ENCODE measurements at places on chromosomes 7 and 10.

DNA sequence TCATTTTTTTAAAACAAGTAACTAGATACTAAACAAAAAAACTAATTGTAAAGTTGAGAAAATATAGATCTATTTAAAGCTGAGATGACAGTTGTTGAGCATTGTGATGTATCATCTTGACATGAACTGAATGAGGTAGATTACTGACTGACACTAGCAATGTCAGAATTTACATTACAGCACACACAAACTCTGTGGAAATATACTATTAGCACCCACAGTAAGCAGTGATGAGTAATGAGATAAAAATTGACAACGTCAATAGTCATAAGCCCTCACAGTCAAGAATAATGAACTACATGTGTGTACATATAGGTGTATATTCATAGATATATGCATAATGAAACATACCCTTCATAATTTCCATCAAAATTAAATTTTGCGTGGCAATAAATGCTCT lies 368.4 kb downstream of the TFEC start:
- H3K27ac ChIP-seq: no peak overlapping the region
- H3K4me1 ChIP-seq: no peaks in the 10 kb centered on the region
- no peak for DNase-seq

GRCh38 chr10:331186-331585 lies 195.9 kb downstream of the ZMYND11 start:
- H3K4me1 ChIP-seq: peaks cover 37% of the 10 kb centered on the region
- no peak overlapping the region for H3K4me3 ChIP-seq
- no peak overlapping the region for H3K27ac ChIP-seq
- H3K36me3 ChIP-seq: peaks cover 13% of the 10 kb centered on the region
- H3K27me3 ChIP-seq: no peaks in the 10 kb centered on the region

GRCh38 chr7:84568781-84569180 lies 374.2 kb upstream of the SEMA3A start:
- no peaks in the 10 kb centered on the region for H3K36me3 ChIP-seq
- no peak overlapping the region for H3K27ac ChIP-seq
- no peaks in the 10 kb centered on the region for H3K27me3 ChIP-seq
- H3K4me1 ChIP-seq: no peaks in the 10 kb centered on the region

- H3K4me1 ChIP-seq: peaks cover 44% of the 10 kb centered on the region
- H3K36me3 ChIP-seq: peaks cover 40% of the 10 kb centered on the region
- no peak for DNase-seq
- no peaks in the 10 kb centered on the region for H3K27me3 ChIP-seq
- H3K4me3 ChIP-seq: no peak overlapping the region
These were observed 25.2 kb downstream of the YWHAG start for GRCh38 chr7:76333511-76334101.

- no peak overlapping the region for H3K4me3 ChIP-seq
- H3K27me3 ChIP-seq: peaks cover 43% of the 10 kb centered on the region
- H3K27ac ChIP-seq: no peak overlapping the region
- no peak for DNase-seq
These were observed 71.0 kb upstream of the CHCHD3 start for GRCh38 chr7:133152875-133153274.

GRCh38 chr7:142566271-142566670 lies 183.0 kb upstream of the PRSS1 start:
- DNase-seq: no peak
- peaks cover 7% of the 10 kb centered on the region for H3K4me1 ChIP-seq
- H3K27ac ChIP-seq: no peak overlapping the region
- H3K27me3 ChIP-seq: no peaks in the 10 kb centered on the region

DNA sequence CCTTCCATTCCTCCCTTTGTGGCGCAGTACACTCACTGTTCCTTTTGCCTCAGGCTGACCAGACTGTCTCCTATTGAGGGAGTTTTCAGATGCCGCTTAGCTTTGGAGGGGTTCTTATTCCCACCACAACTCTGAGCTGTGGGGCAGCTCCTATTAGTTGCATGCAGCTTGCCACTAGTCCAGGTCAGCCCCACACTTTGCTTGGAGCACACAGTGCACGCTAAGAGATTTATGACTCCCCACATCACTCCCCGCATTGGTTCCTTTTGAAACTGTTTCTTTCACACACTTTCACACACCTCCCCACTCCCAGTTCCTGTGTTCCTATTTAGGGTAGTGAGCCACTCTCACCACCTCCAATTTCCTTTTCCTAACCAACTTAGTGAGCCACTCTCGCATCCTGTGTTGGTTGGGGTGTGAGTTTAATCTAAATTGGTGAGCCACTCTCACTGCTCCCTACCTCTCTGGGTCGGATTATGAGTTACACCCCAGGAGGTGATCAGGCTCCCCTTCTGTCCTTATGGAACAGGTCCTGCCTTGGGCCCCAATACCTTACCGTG lies 10.4 kb upstream of the ZNF485 start:
- H3K27ac ChIP-seq: peak overlapping the region; percentile 77
- peak overlapping the region; percentile 75 for H3K4me3 ChIP-seq
- peaks cover 3% of the 10 kb centered on the region for H3K36me3 ChIP-seq
- no peak for DNase-seq

DNA sequence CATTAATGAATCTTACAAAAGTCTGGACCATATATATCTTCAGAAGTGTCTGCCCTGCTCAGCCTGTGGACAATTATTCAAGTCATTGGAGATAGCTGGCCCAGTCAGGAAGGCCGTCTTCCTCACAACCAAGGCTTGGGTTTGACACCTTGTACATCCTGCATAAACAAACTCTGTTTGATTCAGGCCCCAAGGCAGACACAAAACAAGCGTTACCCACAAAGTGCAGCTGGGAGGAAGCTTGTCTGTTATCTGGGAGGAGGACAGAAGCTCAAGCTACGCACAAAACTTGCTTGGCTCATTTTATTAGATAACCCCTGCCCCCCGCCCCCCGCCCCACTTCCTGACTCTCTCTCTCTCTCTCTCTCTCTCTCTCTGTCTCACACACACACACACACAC lies 166.9 kb upstream of the WDR11 start:
- H3K4me3 ChIP-seq: no peak overlapping the region
- peaks cover 4% of the 10 kb centered on the region for H3K36me3 ChIP-seq
- DNase-seq: peak; percentile 23
- peaks cover 5% of the 10 kb centered on the region for H3K4me1 ChIP-seq

- no peaks in the 10 kb centered on the region for H3K4me1 ChIP-seq
- no peak overlapping the region for H3K4me3 ChIP-seq
- no peaks in the 10 kb centered on the region for H3K27me3 ChIP-seq
- H3K36me3 ChIP-seq: no peaks in the 10 kb centered on the region
- no peak overlapping the region for H3K27ac ChIP-seq
These were observed 191.2 kb downstream of the SORCS1 start for GRCh38 chr10:106973288-106973687.

GRCh38 chr7:2508327-2509215 lies 11.0 kb upstream of the LFNG start:
- peak; percentile 57 for DNase-seq
- peaks cover 49% of the 10 kb centered on the region for H3K4me1 ChIP-seq
- H3K27me3 ChIP-seq: no peaks in the 10 kb centered on the region
- peaks cover 8% of the 10 kb centered on the region for H3K36me3 ChIP-seq

- no peak overlapping the region for H3K27ac ChIP-seq
- no peaks in the 10 kb centered on the region for H3K27me3 ChIP-seq
- peaks cover 12% of the 10 kb centered on the region for H3K4me1 ChIP-seq
- H3K4me3 ChIP-seq: no peak overlapping the region
- no peaks in the 10 kb centered on the region for H3K36me3 ChIP-seq
These were observed 165.9 kb downstream of the PLXNA4 start for GRCh38 chr7:132410385-132410784.

DNA sequence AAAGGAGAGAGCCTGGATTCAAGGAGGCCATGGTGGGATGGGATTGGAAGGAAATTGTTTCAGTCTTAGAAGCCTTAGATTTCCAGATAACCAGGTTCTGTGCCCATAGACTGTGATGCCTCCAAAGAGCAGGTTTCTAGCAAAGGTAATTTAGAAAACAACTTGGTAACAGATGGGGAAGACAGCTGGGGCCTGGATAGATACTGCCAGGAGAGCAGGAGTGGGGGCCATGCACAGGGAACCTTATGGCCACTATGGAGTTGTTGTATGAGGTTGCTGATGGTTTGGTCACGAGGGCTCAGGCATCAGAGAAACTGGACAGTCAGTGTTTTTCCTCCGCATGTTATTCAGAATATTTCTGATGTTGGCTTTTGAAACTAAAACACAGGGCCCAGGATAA lies 901.9 kb downstream of the LRMDA start:
- no peaks in the 10 kb centered on the region for H3K27me3 ChIP-seq
- DNase-seq: no peak
- no peaks in the 10 kb centered on the region for H3K4me1 ChIP-seq
- H3K4me3 ChIP-seq: no peak overlapping the region

GRCh38 chr10:116098411-116099022 lies 174.5 kb downstream of the GFRA1 start:
- no peaks in the 10 kb centered on the region for H3K36me3 ChIP-seq
- no peaks in the 10 kb centered on the region for H3K4me1 ChIP-seq
- H3K27ac ChIP-seq: no peak overlapping the region
- no peaks in the 10 kb centered on the region for H3K27me3 ChIP-seq
- no peak overlapping the region for H3K4me3 ChIP-seq

DNA sequence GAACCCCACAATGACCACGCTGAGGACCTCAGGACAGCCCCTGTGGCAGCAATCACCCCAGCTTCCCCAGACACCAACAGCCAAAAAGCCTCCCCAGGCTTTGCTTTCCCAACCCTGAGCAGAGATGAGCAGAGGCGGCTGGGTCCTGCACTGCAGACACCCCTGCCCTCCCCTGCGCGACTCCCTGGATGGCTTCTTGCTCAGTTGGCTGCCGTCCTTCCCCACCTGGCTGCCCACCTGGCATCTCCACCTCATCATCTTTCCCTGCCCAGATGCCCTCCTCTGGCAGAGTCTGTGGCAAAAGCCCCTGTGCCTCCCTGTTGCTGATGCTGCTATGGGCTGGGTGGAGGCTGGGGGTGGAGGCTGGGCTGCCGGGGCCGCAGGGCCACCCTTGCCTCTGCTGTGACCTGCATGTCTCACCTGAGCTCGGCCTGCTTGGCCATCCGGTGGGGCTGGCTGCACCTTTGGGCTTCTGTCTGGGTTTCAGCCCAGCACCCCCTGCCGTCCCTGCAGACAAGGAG lies 567.7 kb downstream of the TCERG1L start:
- H3K4me3 ChIP-seq: no peak overlapping the region
- H3K27ac ChIP-seq: no peak overlapping the region

- H3K27ac ChIP-seq: no peak overlapping the region
- no peaks in the 10 kb centered on the region for H3K27me3 ChIP-seq
These were observed 1.2 kb downstream of the TMEM139 start for GRCh38 chr7:143285806-143286521.

DNA sequence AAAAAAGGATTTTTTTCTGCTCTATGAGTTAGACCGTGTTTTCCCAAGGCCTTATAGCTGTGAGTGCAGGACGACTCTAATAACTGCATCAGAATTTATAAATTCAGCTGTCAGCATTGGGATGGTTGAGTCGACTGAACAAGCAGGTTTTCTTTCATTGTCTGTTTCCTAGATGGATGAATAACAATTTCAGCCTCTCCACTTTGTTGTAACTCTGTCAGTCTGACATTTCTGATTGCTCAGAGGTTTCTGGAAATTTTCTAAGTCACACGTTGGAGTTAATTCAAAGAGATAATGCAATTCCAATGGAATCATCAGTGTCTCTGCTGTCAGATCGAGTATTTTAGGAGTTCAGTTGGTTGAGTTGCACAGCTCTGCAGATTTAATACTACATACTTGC lies 159.2 kb downstream of the CHN2 start:
- no peak for DNase-seq
- no peak overlapping the region for H3K4me3 ChIP-seq
- no peaks in the 10 kb centered on the region for H3K27me3 ChIP-seq
- H3K36me3 ChIP-seq: peaks cover 8% of the 10 kb centered on the region

- H3K27ac ChIP-seq: peak overlapping the region; percentile 46
- peaks cover 28% of the 10 kb centered on the region for H3K36me3 ChIP-seq
- no peak for DNase-seq
- H3K4me1 ChIP-seq: peaks cover 12% of the 10 kb centered on the region
- H3K4me3 ChIP-seq: no peak overlapping the region
- no peaks in the 10 kb centered on the region for H3K27me3 ChIP-seq
These were observed 3.7 kb upstream of the SPACDR start for GRCh38 chr7:100467638-100468373.

DNA sequence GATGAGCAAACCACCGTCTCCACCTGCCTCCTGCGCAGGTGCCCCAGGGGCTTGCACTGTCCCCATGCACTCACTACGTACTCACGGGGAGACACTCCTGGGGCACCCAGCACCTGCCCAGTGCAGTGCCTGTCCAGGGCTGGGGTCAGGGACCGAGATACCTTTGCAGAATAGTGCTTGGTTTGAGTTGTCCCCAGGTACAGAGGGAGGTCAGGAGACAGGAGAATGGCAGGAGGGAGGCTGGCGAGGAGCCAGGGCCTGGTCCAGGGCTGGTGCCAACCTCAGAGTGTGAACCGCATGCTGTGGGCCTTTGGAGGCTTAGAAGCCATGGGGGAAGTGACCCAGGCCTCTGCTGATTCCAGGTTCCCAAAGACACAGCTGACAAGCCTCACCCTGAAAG lies 110.1 kb upstream of the GPR26 start:
- H3K27ac ChIP-seq: no peak overlapping the region
- H3K4me1 ChIP-seq: peaks cover 5% of the 10 kb centered on the region
- no peak for DNase-seq
- peaks cover 2% of the 10 kb centered on the region for H3K36me3 ChIP-seq
- no peak overlapping the region for H3K4me3 ChIP-seq

GRCh38 chr7:13731643-13732042 lies 257.8 kb downstream of the ETV1 start:
- no peak overlapping the region for H3K4me3 ChIP-seq
- peaks cover 2% of the 10 kb centered on the region for H3K36me3 ChIP-seq
- H3K27ac ChIP-seq: no peak overlapping the region
- no peaks in the 10 kb centered on the region for H3K4me1 ChIP-seq
- DNase-seq: no peak

DNA sequence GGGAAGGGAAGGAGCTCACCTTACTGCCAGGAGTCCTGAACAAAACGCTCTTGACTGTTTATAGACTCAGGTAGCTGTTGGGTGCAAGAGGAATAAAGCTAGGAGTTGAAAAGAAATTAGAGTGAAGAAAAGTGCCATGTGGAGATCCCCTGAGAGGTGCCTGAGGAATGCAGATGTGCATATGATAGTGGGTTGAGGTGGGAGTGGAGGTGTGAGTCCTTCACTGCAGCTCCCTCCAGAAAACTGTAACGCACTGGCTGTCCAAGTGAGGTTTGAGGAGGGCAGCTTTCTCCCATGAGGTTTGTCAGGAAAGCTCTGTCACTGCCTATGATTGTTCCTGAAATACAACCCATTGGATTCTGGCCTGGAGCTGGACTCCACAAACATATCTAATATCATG lies 904.8 kb upstream of the POT1 start:
- H3K27me3 ChIP-seq: no peaks in the 10 kb centered on the region
- H3K36me3 ChIP-seq: no peaks in the 10 kb centered on the region
- H3K27ac ChIP-seq: no peak overlapping the region

- no peak overlapping the region for H3K27ac ChIP-seq
- peaks cover 2% of the 10 kb centered on the region for H3K36me3 ChIP-seq
- H3K27me3 ChIP-seq: peaks cover 54% of the 10 kb centered on the region
- H3K4me1 ChIP-seq: peaks cover 7% of the 10 kb centered on the region
- H3K4me3 ChIP-seq: no peak overlapping the region
These were observed 2.8 kb upstream of the FLNC start for GRCh38 chr7:128827248-128827958.

DNA sequence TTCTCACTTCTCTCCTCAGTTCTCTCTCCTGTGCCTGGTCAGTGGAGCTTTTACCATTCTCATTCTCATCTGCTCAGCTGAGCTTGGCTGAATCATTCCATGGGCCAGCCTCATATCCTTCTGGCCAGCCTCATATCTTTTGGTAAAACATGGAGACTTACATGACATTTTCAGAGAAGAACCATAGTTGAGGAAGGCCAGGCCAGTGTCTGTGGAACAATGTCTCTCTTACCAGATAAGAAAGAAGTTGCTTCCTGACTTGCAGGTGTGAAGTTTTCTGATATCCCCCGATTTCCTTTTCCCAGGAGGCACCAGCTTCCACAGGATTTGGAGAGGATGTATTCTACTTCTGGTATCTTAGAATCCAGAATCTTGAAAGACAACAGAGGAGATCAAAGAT lies 24.7 kb downstream of the ST7 start:
- DNase-seq: no peak
- no peak overlapping the region for H3K4me3 ChIP-seq
- no peak overlapping the region for H3K27ac ChIP-seq
- H3K27me3 ChIP-seq: no peaks in the 10 kb centered on the region
- H3K4me1 ChIP-seq: peaks cover 11% of the 10 kb centered on the region

All from central memory CD8-positive, alpha-beta T cell (primary cell).